Psoas muscle (tissue), 8 donors: ENCODE measurements at places on chromosomes 16 and 17. TPM values are rescaled to one million over a fixed set of nuclear protein-coding genes. Genes with fewer than 3 reads are reported as not detected.

Gene CHST4
- not detected for total RNA-seq

DNA sequence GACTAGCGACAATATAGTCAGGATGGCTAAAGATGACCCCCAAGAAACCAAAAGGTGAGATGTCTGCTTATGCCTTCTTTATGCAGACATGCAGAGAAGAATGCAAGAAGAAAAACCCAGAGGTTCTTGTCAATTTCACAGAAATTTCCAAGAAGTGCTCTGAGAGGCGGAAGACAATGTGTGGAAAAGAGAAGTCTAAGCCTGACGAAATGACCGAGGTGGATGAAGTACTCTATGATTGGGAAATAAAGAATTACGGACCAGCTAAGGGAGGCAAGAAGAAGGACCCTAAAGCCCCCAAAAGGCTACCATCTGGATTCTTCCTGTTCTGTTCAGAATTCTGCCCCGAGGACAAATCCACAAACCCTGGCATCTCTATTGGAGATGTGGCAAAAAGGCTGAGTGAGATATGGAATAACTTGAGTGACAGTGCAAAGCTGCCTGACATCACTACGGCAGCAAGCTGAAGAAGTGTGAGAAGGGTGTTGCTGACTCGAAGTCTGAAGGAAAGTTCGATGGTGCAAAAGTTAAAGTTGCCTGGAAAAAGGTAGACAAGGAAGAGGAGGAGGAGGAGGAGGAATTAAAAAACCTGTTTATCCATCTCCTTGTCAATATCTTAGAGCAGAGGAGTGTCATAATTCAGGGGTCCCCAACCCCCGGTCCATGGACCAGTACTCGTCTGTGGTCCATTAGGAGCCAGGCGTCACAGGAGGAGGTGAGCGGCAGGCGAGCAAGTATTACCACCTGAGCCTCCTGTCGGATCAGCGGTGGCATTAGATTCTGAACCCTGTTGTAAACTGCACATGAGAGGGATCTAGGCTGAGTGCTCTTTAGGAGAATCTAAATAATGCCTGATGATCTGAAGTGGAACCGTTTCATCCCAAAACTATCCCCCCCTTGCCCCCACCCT is 25.1 kb upstream of the ADGRG1 start:
- no peak for DNase-seq
- H3K27me3 ChIP-seq = no peaks in the 10 kb centered on the region
- no peaks in the 10 kb centered on the region for H3K36me3 ChIP-seq
- no peak overlapping the region for H3K27ac ChIP-seq
- peaks cover 4% of the 10 kb centered on the region for H3K4me1 ChIP-seq

DNA sequence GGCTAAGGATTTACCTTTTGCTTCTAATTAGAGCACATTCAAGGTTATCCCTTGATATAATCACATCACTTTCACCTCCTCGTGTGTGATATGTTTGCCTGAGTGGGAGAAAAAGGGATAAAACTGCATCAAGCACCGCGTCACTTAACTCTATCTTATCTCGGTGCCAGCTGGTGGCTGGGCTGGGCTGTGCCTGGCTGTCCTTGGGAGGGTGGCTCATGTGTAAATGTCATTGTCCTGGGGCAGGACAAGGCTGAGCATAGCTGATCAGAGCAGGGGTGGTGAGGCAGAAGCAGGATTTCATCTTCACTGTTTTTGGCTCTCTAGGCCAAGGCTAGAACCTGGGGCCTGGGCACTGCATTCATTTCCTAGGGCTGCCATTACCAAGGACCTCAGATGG is 105.3 kb downstream of the RAP1GAP2 start:
- H3K27ac ChIP-seq = no peak overlapping the region
- H3K4me3 ChIP-seq = no peak overlapping the region
- no peaks in the 10 kb centered on the region for H3K4me1 ChIP-seq
- H3K27me3 ChIP-seq = peaks cover 9% of the 10 kb centered on the region

DNA sequence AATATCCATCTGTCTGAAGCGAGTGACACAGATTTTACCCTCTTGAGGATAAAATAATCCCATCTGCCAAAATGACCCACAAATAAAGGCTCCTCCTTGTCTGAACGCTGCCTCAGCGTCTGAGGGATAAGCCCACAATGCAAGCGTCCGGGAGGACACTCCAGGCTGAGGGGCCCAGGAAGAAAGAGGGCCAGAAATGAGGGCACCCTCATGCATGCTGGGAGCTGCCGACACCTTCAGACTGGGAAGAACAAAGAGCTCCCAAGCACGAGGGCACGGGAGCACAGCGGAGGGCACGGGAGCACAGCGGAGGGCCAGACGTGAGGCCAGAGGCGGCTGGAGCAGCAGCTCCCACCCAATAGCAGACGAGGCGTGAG is 126.9 kb downstream of the ZNF778 start:
- peak overlapping the region; percentile 48 for H3K27ac ChIP-seq
- H3K27me3 ChIP-seq = no peaks in the 10 kb centered on the region
- no peak overlapping the region for H3K4me3 ChIP-seq

GRCh38 chr16:27844826-27845225 is 218.7 kb downstream of the GSG1L start:
- peak; percentile 8 for DNase-seq
- peaks cover 5% of the 10 kb centered on the region for H3K27me3 ChIP-seq
- H3K36me3 ChIP-seq = no peaks in the 10 kb centered on the region
- no peaks in the 10 kb centered on the region for H3K4me1 ChIP-seq

DNA sequence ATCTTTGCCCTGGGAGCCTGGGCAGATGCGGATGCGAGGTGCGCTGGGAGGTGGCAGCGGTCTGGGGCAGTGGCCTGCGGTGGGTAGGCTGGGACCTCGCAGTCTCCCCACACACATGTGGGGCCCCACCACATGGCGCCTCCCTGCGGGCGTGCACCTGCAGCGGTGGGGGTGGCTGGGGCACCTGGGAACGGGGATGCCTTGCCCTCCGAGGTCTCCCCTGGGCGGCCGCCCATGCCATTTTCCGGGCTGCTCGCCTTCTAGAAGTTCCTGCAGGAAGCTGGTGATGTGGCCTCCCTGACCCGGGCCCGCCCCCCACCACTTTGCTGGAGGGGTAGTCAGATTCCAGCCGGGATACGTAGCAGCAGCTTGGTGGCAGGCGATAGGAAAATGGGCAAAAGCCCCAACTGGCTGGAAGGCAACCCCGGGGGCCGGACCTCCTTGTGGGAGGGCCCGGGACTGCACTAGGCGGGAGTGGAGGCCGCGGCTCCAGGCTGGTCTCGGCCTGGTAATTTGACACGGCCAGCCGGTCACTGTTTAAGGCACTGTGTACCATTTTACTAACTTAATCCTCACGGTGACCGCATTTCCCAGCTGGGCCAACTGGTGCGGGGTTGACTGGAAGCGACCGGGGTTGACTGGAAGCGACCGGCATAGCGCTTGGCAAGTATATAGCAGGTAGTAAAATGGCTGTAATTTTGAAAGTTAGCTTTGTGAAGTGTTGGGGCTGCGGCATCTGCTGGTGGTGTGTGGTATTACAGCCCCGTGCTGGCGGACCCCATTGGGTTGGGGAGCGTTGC is 38.5 kb downstream of the IGF2BP1 start:
- H3K36me3 ChIP-seq = no peaks in the 10 kb centered on the region
- H3K4me1 ChIP-seq = peaks cover 5% of the 10 kb centered on the region
- H3K4me3 ChIP-seq = peak overlapping the region; percentile 55
- peak; percentile 53 for DNase-seq
- no peak overlapping the region for H3K27ac ChIP-seq

GRCh38 chr17:35797370-35797769 is 1.9 kb upstream of the MMP28 start:
- no peak overlapping the region for H3K4me3 ChIP-seq
- peaks cover 6% of the 10 kb centered on the region for H3K27me3 ChIP-seq
- H3K4me1 ChIP-seq = peaks cover 8% of the 10 kb centered on the region

DNA sequence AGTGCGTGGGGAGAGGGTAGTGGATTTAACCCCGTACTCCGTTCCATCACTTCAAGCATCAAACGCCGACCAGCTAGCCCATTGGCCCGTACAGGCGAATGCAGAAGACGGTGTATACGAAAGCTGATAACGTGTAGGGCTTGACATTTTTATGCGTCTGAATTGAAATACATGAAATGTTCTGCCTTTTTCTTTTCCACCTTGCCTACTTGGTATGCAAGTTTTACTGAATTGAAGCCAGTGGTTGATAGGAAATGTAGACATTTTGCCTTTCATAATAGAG is 834 bp upstream of the STAT3 start:
- H3K27ac ChIP-seq = peak overlapping the region; percentile 98
- DNase-seq = peak; percentile 31
- H3K36me3 ChIP-seq = no peaks in the 10 kb centered on the region

DNA sequence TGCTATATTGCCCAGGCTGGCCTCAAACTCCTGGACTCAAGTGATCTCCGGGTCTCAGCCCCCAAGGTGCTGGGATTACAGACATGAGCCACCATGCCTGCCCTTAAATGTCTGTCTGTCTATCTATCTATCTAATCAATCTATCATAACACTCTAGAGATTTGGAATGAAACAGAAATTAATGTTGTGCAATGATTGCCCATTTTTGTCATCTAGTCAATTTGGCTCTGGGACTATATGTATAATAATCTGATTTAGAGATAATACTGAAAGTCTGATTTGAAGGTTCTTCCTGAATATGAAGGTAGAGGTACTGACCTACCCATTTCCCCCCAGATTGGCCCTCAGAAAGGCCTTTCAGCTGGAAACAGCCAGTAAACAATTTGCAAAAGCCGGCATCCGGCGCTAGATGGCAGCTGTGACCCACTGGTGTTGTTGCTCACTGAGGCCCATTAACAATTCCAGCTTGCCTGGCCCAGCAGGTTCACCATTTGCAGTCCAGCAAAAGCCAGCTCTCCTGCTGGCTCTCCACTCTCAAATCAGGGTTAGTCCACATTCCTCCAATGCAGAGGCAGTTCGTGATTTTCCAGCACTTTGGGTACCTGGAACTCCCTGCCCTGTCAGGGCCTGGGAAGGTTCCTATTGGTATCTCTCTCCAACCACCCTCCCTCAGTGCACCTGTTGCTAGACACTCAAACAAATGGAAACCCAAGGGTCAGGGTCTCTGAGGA is 22.9 kb upstream of the C16orf87 start:
- DNase-seq = peak; percentile 71
- peaks cover 12% of the 10 kb centered on the region for H3K4me1 ChIP-seq
- no peaks in the 10 kb centered on the region for H3K36me3 ChIP-seq
- H3K4me3 ChIP-seq = no peak overlapping the region

DNA sequence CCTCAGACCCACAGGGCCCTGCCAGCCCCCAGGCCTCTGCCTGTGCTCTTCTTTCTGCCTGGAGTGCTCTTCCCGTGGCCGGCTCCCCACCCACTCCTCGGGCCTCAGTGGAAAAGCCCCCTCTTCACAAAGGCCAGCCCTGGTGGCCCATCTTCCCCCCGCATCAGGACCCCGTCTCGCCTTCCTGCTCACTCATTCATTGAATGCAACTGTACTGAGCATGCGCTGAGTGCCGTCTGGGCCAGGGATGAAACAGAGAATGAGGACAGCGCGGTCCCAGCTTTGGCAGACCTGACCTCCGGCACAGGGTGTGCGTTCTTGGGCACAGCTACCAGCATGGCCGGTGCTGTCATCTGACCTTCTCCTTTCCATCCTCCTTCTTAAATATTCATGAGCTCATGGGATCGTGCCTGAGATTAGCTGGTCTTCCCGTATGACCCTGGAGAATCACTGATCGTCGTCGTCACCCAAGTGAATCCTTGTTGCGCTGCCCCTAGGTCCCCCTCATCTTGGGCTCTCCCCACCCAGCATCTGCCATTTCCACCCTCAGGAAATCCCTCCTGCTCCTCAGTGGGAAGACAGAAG is 16.4 kb upstream of the OSGIN1 start:
- H3K27me3 ChIP-seq = peaks cover 9% of the 10 kb centered on the region
- no peak overlapping the region for H3K4me3 ChIP-seq
- no peak for DNase-seq
- H3K4me1 ChIP-seq = no peaks in the 10 kb centered on the region
- H3K27ac ChIP-seq = no peak overlapping the region

- DNase-seq = peak; percentile 88
- H3K27me3 ChIP-seq = no peaks in the 10 kb centered on the region
- peaks cover 30% of the 10 kb centered on the region for H3K4me1 ChIP-seq
- H3K4me3 ChIP-seq = no peak overlapping the region
- H3K27ac ChIP-seq = no peak overlapping the region
Observed at GRCh38 chr16:49701789-49702494, 154.0 kb downstream of the ZNF423 start.

GRCh38 chr16:17215936-17216335 is 254.8 kb downstream of the XYLT1 start:
- no peaks in the 10 kb centered on the region for H3K36me3 ChIP-seq
- DNase-seq = no peak
- no peaks in the 10 kb centered on the region for H3K4me1 ChIP-seq
- no peak overlapping the region for H3K4me3 ChIP-seq
- no peak overlapping the region for H3K27ac ChIP-seq

DNA sequence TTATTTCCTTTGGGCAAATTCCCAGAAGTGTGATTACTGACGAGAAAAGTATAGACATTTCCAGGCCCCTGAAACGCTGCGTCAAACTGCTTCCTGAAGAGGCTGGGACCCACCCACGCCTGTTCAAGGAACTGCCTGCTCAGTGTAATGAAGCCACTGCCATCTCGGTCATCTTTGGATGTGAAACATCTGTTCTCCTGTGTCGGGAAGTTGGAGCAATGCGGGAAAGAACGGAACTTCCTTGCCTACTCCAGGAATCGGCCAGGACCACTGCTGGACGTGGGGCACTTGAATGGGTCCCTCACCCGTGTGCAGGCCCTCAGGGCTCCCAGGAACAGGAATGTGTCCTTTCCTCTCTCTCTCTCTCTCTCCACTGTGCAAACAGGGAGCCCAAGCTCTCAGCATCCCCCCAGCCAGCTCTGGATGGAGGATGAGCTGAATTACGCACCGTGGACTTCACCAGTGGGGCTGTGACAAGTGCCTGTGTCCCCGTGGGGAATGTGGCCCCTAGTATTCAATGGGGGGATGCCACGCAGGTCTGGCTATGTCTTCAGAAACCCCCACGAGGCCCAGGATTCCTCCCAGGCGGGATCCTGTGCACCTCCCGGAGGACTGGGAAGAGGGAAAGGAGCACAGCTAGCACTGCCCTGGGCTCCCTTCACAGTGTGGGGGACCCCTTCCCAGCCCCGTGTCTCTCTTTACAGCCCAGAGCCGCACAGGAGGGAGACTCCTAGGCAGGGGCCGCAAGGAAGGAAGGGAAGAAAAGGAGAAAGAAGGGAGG is 18.3 kb upstream of the LITAF start:
- no peak for DNase-seq
- H3K36me3 ChIP-seq = no peaks in the 10 kb centered on the region
- H3K27me3 ChIP-seq = no peaks in the 10 kb centered on the region
- H3K27ac ChIP-seq = peak overlapping the region; percentile 25
- no peaks in the 10 kb centered on the region for H3K4me1 ChIP-seq

- H3K4me3 ChIP-seq = no peak overlapping the region
- no peak for DNase-seq
- no peaks in the 10 kb centered on the region for H3K27me3 ChIP-seq
- peak overlapping the region; percentile 75 for H3K27ac ChIP-seq
Observed at GRCh38 chr17:81999976-82000802, 22.5 kb downstream of the CENPX start.

DNA sequence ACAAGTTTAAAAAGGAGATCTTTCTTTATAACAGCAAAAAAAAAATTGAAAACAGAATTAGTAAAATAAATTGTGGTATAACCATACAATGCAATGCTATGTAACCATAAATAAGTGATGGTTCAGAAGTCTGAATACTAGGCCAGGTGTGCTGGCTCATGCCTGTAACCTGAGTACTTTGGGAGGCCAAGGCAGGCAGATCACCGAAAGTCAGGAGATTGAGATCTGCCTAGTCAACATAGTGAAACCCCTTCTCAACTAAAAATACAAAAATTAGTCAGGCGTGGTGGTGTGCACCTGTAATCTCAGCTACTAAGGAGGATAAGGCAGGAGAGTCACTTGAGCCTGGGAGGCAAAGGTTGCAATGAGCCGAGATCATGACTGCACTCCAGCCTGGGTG is 34.6 kb downstream of the CCT6B start:
- no peak overlapping the region for H3K4me3 ChIP-seq
- H3K27me3 ChIP-seq = no peaks in the 10 kb centered on the region
- DNase-seq = no peak
- H3K27ac ChIP-seq = no peak overlapping the region
